ENCODE measurements at places on chromosomes 1 and 21.

DNA sequence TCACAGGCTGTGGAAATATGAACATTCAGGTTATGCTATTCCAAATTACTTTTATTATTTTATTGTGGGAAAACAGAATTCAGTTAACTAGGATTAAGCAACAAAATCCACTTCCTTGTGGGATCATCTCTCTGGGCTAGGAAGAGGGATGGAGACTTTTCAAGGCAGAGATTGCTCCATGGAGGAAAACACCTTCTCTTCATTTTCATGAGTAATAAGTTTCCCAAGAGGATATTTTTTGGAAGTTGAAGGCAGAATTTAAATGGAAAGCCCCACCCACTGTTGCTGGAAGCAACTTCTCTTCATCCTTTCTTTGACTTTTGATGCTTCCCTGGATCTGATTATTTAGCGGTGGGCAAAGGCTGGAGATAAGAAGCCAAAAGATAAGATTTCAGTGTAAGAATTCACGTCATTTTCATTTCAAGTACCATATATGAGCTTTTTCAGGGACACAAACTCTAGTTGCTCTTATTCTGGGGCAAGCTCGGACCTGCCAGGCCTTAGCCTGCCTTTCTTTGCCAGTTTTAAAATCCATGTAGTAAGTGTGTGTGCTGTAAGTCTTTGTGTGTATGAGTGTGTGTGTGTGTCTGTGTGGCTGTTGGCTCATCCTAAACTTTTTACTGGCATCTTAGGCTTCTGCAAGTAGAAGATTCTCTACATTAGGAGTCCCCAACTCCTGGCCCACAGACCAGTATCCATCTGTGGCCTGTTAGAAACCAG, 11.7 kb upstream of the IL24 start:
- DNase-seq, result no peak

DNA sequence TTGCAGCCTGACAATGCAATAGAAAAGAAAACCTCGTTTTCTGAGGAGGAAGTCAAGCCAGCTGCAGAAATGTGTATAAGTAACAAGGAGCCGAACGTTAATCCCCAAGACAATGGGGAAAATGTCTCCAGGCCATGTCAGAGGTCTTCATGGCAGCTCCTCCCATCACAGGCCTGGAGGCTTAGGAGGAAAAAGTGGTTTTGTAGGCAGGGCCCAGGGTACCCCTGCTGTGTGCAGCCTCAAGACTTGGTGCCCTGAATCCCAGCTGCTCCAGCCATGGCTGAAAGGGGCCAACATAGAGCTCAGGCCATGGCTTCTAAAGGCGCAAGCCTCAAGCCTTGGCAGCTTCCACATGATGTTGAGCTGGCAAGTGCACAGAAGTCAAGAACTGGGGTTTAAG, 78.0 kb upstream of the HOOK1 start:
- DNase-seq, result no peak

DNA sequence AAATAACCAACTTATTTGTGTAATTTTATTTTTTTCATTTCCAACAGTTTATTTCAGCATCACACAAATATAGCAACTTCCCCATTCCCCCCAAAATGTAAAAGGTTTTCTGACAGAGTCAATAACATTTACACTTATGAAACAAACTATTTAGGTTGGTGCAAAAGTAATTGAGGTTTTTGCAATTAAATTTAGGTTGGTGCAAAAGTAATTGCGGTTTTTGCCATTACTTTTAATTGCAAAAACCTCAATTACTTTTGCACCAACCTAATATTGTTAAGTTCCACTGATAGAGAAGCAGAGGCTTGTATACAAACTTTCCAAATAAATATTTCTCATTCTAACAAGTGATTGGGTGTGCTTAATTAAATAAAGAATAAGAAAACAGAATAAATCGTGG, 270.9 kb upstream of the DUSP10 start:
- no peak for DNase-seq

DNA sequence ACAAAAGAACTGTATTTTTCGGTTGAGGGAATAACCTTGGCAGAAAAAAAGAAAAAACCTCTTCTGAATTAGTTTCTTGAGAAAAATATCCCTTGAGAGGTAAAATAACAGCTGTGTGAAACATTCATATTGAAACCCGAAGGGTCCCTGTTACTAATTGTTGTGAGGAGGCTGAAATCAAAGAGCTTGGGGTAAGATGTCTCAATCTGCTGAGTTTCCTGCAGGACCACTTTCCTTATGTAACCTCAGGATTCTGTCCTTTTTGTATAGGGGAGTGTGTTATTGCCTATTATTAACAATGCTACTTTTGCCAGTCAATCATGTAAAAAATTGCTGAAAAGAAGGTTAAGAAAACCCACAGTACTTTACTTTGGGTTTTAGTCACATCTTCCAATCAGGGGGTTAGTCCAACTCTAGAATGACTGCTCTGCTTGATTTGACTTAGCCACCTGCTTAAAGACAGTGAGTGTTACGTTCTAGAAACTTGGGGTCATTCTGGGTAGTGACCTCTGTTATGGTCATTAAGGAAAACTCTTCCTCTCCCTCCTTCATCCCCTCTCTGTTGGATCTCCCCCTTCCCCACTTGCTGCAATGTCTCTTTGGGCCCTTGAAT, 138.8 kb downstream of the GIPC2 start:
- no peak for DNase-seq

GRCh38 chr21:31326522-31327242, 17.4 kb downstream of the TIAM1 start:
- no peak for DNase-seq

- DNase-seq, result no peak
Measured at GRCh38 chr1:184199438-184200085, 148.0 kb downstream of the TSEN15 start.

- DNase-seq, result no peak
Measured at GRCh38 chr1:178937695-178938094, 66.8 kb upstream of the ANGPTL1 start.
